ENCODE measurements at places on chromosomes 13 and 19. TPM values are rescaled to one million over a fixed set of nuclear protein-coding genes. Genes with fewer than 3 reads are reported as not detected.

The KLK4 gene
- not detected for total RNA-seq

The ZNF534 gene
- not detected for total RNA-seq

The GGACT gene
- 9.6 TPM for total RNA-seq

The DIAPH3 gene
- 0.15 TPM for total RNA-seq

- DNase-seq, result no peak
Observed at GRCh38 chr19:46186717-46187101, 38.7 kb downstream of the IGFL2 start.

DNA sequence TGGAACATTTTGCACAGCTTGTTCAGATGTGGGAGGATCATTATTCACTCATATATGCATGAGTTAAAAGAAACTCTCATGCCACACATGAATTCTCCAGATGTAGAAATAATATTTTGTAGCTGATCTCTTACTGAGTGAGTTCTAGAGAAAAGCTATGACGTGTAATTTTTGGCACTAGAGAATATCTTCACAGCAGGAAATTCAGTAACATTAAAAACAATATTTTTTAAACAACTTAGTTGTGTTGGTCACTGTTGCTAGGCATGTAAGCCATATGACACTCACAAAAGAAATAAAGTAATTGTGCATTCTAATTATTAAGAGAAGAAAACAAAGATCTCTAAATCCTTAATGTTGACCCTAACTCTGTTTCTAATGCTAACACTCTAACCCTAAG is 371.4 kb upstream of the SLC10A2 start:
- DNase-seq, result no peak

- DNase-seq, result peak; percentile 58
Observed at GRCh38 chr13:41621716-41622431, 164.5 kb downstream of the RGCC start.

DNA sequence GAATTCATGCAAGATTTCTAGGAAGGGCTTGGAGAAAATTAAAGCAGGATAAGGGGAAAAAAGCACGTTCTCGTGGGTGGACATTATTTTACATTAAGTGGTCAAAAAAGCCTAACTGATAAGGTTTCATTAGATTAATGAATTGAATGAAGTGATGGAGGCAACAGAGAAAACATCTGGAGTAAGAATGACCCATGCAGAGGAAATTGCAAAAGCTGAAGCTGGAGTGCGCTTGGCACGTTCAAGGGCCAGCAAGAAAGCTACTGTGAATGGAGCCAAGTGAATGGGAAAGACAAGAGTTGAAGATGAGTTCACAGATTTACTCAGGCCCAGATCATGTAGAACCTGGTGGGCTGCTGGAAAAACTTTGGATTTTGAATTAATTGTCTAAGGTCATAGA is 777.9 kb downstream of the DACH1 start:
- DNase-seq, result no peak

GRCh38 chr19:5243878-5244277 is 96.7 kb downstream of the PTPRS start:
- no peak for DNase-seq

Measured in left lobe of liver (tissue), 2 donors.